Activated naive CD4-positive, alpha-beta T cell treated with Interleukin-2 at 50 U/mL for 16 hours (primary cell): ENCODE measurements at places on chromosomes 2 and 18.

- DNase-seq = no peak
Measured at GRCh38 chr18:74613381-74613780, 15.7 kb downstream of the ZNF407 start.

- DNase-seq = no peak
Measured at GRCh38 chr2:55922291-55922907, 1.2 kb downstream of the EFEMP1 start.

GRCh38 chr18:79778291-79778791 is 19.4 kb upstream of the KCNG2 start:
- no peak for DNase-seq

DNA sequence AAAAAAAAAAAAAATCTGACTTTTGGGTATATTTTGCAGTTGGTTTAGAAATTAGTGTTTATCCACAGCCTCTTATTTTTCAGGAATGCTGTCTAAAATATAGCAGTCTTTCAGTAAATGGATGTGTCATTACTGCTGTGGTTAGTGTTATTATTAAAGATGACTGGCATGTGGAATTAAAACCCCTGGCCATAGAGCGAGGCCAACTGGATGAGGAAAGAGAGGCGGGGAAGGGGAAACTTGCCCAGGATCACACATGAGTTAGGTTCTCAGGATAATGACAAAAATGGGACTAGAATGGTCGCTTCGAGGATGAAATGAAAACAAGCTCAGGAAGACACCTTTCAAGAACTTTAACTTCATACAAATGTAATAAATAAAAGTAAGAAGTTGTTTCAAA is 57.4 kb upstream of the APCDD1 start:
- no peak for DNase-seq

GRCh38 chr2:239190361-239190760 is 210.5 kb downstream of the HDAC4 start:
- no peak for DNase-seq

GRCh38 chr18:12883372-12883683 is 709 bp downstream of the PTPN2 start:
- no peak for DNase-seq

DNA sequence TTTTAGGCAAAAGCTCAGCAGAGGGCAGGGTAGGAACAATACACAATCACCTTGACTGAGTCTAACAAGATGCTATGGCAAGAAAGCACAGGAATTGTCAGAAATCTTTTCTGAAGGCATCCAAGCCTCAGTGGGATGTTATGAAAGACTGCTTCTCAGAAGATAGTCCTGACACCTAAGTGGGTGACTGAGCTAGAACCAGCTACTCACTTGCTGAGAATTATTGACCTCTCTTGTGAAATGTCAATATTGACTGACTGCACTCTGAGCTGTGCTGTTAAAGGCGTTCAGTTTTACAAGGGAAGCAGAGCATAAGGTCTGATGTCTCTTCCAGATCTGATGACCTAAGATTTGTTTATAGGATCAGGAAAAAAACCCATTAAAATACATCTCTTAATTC is 46.1 kb downstream of the TACR1 start:
- DNase-seq = no peak

DNA sequence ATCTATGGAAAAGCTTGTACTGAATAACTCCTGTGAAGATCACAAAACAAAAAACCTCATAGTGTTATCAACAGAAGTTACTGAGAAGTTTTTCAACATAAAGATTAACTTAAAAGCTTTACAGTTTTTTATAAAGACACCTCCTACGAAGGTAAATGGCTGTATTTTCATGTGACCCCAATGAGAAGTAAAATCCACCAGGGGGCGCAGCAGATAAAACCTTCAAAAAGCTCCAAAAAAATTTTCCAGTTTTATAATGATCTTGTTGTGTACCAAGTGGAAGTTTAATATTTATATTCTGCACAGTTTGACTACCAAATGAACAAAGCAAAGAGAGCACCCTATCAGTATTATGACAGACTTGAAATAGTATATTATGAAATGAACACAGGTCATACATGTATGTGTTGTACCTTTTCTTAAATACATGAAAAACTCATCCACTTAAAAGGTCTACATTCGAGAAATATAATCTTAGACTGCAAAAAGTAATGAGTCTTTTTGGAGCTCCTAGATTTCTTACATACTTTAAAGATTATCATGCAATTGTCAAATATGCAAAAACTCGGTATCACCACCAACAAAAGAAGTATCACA is 38.5 kb downstream of the PNO1 start:
- DNase-seq = peak; percentile 53

DNA sequence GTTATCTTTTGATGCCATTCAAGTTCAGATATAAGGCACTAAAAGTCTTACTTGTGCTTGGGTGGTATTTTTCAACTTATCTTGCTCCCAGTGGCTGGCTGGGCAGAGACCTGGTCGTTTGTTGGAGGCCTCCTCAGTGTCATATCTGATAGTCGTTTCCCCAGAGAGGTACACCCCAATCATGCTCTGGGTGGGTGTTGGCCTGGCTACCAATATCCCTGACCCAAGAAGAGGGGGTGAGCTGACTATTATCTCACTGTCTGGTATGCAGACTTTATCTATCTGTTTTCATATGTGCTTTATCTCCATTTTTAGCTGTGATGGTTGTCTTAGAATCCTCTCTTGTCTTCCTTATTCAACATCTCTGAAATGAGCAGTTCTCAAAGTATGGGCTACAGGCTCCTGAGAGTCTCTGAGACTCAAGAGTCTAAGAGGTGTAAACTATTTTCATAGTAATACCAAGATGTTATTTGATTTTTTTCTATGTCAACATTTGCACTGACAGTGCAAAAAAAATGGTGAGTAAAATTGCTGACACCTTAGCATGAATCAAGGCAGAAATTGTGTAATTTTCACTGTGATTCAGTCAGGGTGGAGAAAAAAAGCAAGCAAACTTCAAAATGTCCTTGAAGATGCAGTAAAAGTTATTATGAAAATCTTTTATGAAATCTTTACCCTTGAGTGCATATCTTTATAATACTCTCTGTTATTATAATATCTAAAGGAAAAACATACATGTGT is 12.3 kb upstream of the PLEK start:
- DNase-seq = no peak

GRCh38 chr18:79574938-79575525 is 104.6 kb upstream of the CTDP1 start:
- no peak for DNase-seq

DNA sequence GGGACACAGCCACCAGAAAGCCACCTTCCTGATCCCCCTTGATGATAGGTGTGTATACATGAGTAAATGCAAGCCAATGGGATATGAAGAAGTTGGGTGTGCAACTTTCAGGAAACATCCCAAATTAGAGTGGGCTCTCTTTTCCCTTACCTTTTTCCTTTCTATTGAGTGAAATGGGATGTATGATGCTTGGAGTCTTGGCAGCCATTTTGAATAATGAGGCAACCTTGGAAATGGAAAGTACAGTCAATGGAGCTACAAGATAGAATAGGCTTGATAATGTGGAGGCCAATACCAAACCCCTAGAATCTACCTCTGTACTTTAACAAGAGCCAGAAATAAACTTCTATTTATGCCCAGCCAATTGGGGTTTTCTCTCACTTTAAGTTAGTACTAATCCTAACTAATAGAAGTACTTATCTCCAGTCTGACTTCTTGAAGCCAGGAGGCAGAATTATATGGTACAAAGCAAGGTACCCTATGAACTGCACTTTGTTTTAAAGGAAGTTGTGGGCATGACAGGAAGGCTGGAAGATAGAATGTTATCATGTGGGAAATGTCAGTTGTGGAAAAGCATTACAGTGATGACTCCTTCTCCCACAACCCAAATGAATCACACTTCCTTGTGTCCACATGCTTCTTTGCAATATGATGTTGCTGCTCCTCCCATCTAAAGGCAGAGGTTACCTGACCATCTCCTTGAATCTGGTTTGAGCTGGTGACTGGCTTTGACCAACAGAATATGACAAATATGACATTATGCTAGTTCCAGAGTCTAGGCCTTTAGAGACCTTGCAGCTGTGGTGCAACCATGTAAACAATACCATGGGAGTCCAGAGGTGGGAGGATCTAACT is 12.9 kb upstream of the NABP1 start:
- DNase-seq = no peak

DNA sequence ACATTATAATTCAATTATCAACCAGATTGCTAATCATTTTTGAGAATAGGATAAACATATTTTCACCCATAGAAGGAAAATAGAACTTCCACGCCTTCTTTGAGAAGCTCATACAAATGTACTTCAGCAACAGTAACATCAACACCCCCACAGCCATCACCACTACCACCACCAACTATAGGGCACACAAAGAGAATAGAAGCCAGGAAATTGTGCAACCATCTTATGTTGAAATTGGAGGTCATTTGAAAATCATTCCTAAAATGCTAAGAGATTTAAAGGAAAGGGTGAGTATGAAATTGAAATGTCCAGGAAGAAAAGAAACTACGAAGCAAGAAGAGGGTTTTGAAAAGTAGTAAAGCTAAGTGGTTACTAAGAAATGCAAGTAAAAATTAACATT is 563.4 kb downstream of the ZNF804A start:
- DNase-seq = no peak

DNA sequence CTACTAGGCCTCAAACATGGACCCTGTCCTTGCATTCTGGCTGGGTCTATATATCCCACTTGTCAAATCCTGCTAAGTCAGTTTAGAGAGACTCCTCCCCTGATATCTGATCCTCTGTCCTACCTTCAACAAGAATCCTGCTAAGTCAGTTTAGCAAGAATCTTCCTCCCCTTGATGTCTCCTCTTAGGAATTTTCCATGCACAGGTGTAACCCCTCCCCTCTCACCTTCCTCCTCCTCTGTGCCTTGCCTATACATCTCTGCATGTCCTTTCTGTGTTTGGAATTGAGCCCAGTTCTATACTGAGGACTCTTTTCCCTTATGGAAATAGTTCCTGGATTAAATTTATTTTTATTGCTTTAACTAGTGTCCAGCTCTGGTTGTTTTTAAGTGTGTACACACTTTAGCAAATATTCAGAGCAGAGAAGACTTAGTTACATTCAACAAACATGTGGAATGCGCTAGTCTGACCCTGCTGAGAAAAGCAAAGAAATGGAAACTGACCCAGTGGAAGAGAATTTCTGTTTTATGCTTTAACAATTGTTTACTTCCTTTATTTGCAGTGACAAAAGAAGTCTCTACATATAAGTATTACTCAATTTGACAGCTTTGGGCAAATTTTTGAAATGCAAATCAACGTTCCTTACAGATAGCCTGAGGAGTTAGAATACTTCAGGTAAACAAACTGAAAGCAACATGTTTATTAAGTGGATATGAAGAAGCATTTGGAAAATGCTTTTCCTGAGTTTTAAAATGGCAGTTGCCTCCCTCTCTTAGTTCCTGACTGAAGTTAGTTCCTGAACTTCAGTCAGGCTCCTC is 80.6 kb downstream of the RIT2 start:
- DNase-seq = no peak

- no peak for DNase-seq
Measured at GRCh38 chr18:44609181-44609941, 71.3 kb upstream of the SETBP1 start.

GRCh38 chr2:174836377-174836994 is 72.2 kb upstream of the CHRNA1 start:
- no peak for DNase-seq

- no peak for DNase-seq
Measured at GRCh38 chr18:9808295-9809241, 77.2 kb upstream of the TXNDC2 start.
